ENCODE measurements at places on chromosomes 3 and 15. TPM values are rescaled to one million over a fixed set of nuclear protein-coding genes. Genes with fewer than 3 reads are reported as not detected.

- DNase-seq, result no peak
These were observed 245.2 kb upstream of the ARPP21 start for GRCh38 chr3:35393901-35394799.

DNA sequence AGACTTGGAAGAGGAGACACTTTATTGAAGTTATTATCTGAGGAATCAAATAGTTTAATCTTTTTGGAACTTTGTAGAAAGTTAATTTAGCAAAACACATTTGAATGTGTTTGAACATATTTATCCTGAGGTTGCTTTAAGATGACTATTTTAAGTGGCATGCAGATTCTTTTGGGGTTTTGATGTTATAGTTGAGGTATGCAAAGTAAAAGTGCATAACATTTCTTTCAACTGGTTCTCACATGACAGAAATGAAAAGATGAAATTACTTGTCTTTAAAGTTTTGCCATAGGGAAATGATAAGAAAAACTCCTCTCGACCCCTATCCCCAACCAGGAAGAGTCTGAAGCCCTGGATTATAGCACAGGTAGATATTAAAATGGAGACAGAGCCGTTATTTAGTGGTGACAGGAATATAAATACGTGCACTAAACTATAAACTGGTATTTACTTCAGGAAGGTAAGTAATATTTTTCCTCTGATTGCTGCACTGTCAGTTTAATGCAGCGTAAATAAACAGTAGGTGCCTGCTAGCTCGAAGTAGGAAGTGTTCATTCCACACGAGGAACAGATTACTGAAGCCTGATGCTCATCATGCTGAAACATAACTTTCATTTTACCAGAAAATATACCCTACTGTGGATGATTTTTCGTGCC is 15.1 kb upstream of the SATB1 start:
- DNase-seq, result no peak

Gene FETUB
- not detected for polyA plus RNA-seq

DNA sequence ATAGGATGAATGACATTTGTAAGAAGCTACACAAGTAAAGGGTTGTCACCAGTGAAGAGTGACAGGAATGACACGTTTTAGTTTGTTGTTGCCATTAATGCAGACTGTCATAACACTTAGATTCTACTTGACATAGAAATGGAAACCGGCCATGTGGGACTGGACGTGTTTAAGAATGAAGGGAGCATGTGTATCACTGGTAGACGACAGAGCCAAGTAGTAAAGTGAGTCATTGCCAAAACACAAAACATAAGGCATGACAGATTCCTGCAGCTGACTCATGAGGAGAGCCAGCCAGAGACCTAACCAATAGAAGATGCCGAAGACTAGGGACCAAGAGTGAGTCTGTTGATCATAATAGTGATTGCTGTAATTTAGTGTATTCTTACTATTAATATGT is 106.2 kb upstream of the PLAAT1 start:
- DNase-seq, result no peak

Gene ANO10
- 20.9 TPM for polyA plus RNA-seq
